ENCODE measurements at places on chromosomes 3 and 15.

DNA sequence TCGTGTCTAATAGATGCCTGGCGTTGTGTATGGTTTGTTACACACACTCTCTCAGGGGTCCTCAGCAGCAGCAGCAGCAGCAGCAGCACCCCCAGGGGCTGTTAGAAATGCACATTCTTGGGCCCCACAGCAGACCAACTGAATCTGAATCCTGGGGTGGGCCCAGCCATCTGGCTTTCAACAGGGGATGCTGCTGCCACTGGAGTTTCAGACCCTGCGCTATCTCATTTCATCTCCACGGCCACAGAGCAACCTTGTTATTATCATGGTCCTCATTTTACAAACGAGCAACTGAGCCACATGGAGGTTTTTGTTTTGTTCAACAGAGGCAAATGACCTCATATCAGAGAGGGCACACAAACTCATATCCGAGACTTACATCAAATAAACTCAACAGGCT, 47.7 kb downstream of the MGLL start:
- DNase-seq: no peak

DNA sequence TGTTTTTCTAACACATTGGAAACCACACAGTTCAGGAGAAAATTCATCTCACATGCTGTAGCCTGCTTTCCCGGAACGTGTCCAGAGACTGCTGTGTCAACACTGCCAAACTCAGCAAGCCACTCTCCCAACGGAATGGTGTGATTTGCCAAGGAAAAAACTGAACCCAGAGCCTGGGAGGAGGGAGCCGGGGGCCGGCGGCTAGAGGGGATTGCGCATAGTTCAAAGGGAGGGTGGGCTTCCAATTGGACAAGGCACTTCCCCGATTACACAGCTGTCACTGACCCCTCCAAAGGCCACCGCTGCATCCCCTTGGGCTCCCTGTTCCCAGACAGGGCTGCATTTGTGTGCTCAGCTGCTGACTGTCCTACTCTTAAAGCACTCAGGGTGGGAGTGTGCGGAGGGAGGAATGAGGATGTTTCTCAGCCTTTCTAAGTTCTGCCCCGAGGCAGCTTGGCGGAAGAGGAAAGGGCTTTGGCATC, 256.2 kb downstream of the ZNF621 start:
- no peak for DNase-seq

DNA sequence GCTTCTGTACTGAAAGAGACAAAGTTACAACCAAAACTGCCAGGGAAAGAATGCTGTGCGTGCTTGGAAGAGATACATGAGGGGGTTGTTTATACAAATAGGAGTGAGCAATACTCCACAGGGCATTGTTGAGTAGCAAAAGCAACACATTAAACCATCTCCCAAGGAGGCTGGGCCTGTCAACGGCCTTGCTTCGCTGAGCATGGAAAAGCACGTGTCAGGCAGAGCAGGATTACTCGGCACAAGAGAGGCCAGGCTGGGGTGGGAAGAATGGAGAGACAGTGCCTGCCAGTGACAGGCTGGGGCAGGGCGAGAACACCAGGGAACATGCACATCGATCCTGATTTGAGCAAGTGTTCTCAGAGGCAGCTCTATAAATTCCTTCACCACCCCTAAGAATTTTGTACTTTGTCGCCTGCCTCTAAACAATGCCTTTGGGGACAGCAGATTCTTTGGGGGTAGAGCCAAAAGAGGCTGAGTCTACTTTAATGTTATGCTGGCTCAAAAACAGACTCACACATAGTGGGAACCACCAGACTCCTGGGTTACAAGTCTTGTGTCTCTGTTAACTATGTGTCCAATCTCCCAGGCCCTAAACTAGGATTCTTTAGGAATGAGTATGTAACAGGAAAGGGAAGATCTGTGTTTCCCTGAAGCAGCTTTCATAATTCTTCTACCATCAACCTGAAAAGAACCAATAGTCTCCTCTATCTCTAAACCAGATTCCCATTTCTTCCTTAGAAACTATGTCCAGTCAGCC, 67.2 kb downstream of the LIPC start:
- no peak for DNase-seq

DNA sequence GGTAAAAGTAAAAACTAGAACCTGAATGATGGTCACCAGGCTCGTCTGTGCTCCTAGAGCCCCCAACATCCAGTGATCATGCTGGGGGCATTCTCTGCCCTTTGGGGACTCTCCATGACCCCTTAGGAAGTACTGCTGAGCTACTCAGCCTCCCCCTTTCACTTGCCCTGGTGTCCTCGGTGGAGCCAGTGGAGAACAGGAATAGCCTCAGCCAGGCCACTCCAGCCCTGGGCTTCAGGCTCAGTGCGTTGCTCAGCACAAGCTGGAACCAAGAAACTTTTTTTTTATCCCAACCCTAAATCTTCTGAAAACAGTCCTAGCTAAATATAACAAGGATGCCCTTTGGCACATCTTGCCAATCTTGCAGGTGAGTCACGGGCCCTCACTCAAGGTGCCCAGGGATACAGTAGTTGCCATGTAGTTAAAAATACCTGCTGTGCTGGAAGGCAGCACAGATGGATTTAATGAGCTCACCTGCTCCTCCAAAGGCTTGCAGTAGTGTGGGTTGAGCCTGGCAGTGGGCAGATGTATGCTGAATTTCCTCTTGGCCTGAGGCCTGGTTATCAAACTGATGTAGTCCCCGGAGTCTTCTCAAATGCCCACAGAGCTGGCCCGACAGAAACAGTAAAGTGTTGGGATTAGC, 46.9 kb upstream of the TMEM158 start:
- DNase-seq: no peak

DNA sequence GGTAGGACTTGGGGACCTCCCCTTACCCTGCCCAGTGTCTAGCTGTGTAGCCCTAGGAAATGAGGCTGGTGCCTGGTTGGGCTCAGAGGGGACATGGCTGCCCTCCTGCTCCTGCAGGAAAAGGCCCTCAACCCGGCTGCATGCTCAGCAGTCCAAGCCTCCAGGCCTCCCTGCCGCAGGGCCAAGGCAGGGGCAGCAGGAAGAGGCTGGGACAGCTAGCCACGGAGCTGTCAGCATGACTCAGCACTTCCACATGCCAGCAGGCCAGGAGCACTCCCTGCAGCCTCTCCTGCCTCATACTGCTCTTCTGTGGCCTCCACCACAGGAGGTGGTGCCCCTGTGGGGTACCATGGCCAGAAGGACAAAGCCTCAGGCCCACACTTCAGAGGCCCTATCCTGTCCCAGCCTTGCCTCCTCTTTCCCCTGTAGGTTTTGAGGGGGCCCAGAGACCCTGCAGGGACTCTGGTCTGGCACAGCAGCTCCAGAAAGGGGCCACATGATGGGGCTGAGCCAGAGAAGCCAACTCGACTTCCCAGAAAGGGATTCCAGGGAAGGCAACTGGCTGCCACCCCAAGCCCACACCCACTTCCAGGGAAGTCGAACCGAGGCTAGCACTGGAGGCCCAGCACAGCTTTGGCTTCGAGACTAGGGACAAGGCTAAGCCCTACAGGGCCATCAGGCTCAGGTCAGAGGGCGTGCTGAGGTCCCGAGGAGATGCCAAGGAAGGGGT, 19.5 kb downstream of the TKT start:
- DNase-seq: no peak

GRCh38 chr15:74489518-74490338, 28.8 kb upstream of the UBL7 start:
- peak; percentile 82 for DNase-seq

GRCh38 chr15:50059883-50060282, 59.1 kb downstream of the ATP8B4 start:
- DNase-seq: no peak

DNA sequence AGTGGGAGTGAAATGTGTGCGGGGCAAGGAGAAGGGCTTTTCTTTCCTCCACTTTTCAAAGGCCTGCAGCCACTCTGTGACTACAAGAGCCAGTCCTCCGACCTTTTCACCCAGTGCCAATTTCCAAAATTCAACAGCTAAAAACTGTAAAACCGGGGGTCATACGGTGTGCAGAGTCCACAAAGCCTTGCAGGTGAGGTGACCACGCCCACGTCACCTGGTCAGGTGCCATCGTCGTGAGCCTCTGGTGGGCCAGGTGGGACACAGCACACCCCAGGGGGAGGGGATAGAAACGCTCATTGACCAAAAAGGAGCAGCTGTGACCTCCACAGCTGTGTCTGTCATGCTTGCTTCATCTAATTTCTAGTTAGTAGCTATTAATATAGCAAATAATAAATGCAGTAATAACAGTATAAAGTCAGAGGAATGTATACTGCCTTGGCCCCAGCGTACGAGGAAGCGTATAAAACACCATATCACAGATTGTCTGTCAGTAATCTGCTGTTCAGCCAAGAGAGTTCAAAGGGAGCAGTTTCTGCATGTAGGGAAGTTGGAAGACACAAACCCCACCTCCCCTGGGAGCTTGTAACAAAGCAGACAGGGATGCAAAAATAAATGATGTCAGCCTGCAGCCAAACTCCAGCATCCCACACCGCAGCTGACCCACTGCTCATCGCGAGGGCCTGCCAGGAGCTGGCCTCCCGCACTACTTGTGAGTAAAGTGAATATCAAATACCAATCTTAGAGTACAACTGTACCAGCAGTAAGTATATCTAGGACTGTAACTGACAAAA, 86.7 kb downstream of the VGLL4 start:
- no peak for DNase-seq

DNA sequence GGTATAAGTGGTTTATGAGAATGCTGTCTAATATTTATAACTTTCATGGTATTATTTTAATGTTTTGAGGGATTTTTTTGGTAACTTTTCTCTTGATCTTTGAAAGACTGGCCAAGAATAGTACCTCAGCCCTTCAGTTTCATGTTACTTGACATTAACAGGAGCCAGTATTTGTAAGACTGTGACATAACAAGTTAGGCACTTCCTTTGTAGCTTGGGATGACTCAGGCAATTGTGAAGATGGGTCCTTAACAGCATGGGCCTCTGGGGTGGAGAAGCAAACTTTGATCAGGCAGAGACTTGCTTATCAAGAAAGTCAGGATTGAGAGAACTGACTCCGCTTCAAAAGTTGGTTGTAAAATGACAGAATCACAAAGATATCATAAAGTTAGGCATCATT, 9.5 kb downstream of the LRRC49 start:
- no peak for DNase-seq

GRCh38 chr3:127677541-127678314, 5.0 kb downstream of the ABTB1 start:
- no peak for DNase-seq

DNA sequence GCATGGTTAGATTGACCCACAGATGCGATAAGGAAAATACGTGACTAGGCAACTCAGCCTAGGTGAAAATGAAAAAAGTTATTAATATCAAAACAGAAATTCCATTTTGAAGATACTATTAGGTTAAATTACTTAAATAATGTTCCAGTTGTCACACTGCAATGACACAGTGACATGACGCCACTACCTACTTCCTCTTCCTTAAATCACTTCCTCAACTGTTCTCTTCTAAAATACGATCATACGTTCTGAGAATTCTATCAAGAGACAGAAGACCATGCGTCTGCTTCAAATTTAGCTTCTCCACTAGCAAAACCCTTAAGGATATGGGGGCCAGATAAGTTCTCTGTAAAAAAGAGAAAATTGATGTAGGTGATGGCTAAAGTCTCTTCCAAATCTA, 18.2 kb downstream of the CMTM6 start:
- DNase-seq: peak; percentile 86

- DNase-seq: no peak
Observed at GRCh38 chr3:24426896-24427295, 67.8 kb downstream of the THRB start.

DNA sequence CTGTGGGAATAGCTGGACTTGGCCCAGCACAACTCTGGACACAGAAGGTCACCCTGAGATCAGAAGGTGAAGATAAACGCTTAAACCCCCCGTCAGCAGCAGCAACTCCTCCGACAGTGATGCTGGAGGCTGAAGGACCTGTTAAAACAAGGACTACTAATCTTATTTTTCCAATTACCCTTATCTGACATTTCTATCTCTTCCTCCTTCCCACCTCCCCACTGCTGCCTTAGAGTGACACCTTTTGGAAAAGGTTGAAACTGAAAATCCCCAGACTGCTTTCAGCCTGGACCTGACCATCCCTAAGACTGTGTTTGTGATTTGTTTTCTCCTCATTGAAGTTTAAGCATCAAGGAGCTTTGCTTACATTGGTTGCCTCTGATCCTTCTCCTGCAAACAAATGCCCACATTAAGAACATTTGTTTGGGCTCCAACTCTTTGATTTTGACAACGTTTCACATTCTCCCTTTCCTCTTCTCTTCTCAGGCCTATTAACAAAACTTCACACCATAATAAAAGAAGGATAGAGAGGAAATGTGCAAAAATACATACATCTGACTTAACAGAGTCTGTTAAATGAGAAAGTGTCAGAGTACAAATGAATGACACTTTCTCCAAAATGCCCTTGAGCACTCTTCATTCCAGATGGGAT, 410.6 kb upstream of the WNT5A start:
- DNase-seq: no peak

GRCh38 chr3:58628823-58629562, 37.6 kb downstream of the FAM3D start:
- no peak for DNase-seq

GRCh38 chr15:69175536-69175935, 15.1 kb downstream of the GLCE start:
- no peak for DNase-seq

- DNase-seq: no peak
Observed at GRCh38 chr15:43991206-43991605, 164.4 kb downstream of the WDR76 start.

- DNase-seq: no peak
Observed at GRCh38 chr3:116470605-116471197, 25.4 kb upstream of the LSAMP start.

DNA sequence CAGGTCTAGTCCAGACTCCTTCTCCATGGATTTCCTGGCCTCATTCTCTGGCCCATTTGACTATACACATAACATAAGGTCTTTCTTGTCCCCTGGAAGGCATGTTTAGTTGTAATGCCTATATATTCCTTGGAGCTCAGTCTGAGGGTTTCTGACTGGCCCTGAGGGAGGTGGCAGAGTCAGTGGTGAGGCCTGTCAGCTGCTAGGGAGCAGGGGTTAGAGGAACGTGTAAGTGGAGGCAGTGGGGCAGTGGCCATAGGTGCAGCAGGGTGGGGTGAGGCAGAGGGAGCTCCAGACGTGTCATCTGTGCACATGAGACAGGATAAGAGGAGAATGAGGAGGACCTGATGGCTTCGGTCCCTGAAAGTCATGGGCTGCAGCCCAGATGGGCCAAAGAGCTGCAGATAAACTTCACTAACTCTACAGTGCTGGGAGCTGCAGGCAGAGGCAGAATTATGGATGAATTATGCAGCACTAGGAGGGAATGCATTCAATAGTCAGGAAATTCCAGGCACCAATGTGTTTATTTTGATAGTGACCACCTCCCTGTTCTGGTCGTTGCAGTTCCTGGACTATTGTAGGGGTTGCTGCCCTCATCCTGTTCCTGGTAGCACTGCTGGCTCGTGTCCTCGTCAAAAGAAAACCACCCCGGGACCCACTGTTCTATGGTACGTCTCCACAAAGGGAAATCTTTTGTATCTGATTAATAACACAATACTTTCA, 4.9 kb downstream of the TM6SF1 start:
- DNase-seq: no peak

- no peak for DNase-seq
Observed at GRCh38 chr3:46903341-46904302, 26.1 kb downstream of the PTH1R start.

Measured in B cell (primary cell).